GM23248 (cell line): ENCODE measurements at places on chromosomes 16 and 17.

DNA sequence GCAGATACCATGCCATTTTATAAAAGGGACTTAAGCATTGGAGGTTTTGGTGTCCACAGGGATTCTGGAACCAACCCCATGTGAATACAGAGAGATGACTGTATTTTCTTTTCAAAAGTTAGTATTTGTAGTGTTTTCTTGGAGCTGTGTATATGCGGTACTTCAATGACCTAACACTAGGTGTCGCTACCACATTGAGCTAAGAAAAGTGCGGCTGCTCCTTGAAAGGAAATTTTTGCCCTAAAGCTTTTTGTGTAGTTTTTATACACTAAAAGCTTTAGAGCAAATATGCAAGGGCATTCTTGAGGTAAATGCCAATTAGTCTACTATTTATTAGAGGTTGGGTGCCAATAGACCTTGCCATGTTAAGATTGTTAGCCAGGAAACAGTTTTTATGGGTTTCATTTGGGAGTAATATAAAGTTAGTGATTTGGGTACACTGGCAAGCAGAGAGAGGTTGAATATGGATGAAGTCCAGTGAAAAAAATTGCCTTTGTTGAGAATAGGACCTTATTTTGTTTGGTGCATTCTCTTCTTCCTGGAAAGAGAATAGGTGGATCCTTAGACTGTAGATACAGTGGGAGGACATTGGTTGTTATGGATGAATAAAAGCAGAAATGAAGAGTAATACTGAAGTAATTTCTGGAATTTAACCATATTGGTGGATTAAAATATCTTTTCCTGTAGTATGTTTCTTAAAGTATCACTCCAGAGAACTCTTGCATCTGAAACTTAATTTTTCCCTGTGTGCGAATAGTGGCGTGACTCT, 43.3 kb downstream of the BCAS3 start:
- peak; percentile 76 for DNase-seq

GRCh38 chr17:47687328-47687690, 6.7 kb upstream of the TBKBP1 start:
- DNase-seq = no peak

- DNase-seq = no peak
These were observed 181.4 kb downstream of the MAF start for GRCh38 chr16:79419148-79419547.

DNA sequence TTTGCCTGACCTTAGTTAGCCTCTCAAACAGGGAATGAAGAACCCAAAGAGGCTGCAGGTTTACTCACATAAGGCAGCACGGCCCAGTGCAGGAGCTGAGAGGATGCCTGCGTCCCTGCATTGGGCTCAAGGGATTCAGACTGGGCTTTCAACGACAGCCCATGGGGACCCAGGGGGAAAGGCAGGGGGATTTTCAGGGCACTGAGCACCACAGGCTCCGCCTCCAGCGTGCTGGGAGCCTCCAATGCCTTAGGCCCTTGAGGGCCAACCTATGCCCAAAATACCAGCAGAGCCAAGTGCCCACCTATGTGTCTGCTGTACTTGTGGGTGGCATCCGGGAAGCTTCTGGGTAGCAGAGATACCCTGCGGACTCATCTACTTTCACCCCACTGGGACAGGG, 22.3 kb downstream of the DCAKD start:
- DNase-seq = no peak

- DNase-seq = no peak
These were observed 5.1 kb downstream of the CEMP1 start for GRCh38 chr16:2526135-2526534.

GRCh38 chr16:380762-381011, 1.1 kb downstream of the PGAP6 start:
- no peak for DNase-seq

GRCh38 chr17:80544655-80545498, at the start of gene RPTOR:
Gene RPTOR, plus strand, starts transcription at chr17:80544838. Its CDS starts 792 bp downstream, at chr17:80545630.
- DNase-seq = peak; percentile 93

DNA sequence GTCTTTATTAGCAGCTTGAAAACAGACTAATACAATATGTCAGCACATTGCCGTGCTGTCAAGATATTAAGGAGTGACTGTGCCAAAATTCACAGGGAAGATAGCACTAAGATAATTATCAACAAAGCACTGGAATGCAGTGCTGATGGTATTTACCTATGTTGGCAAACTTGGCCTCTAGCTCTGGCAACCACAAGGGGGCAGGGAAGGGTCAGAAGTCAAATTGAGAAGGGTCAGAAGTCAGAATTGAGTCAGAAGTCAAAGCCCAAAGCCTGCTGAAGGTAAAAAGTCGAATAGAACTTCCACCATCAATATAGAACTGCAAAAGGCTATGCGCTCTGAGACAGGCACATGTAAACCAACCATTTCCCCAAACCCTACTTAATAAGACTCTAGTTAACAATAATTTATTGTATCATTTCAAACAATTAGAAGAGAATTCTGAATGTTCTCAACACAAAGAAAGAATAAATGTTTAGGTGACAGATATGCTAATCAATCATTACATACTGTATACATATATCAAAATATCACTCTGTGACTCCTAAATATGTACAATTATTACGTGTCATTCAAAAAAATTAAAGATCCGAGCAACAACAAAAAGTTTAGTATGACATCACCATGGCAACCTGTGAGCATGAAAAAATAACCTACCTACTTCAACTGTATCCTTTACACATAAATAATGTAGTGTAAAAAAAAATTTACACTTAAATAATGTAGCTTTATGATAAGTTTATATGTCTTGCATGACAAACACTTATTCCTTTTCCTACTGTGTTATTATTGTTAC, 916.1 kb downstream of the KCNJ2 start:
- DNase-seq = no peak

GRCh38 chr16:82845116-82845515, 218.3 kb downstream of the CDH13 start:
- no peak for DNase-seq

DNA sequence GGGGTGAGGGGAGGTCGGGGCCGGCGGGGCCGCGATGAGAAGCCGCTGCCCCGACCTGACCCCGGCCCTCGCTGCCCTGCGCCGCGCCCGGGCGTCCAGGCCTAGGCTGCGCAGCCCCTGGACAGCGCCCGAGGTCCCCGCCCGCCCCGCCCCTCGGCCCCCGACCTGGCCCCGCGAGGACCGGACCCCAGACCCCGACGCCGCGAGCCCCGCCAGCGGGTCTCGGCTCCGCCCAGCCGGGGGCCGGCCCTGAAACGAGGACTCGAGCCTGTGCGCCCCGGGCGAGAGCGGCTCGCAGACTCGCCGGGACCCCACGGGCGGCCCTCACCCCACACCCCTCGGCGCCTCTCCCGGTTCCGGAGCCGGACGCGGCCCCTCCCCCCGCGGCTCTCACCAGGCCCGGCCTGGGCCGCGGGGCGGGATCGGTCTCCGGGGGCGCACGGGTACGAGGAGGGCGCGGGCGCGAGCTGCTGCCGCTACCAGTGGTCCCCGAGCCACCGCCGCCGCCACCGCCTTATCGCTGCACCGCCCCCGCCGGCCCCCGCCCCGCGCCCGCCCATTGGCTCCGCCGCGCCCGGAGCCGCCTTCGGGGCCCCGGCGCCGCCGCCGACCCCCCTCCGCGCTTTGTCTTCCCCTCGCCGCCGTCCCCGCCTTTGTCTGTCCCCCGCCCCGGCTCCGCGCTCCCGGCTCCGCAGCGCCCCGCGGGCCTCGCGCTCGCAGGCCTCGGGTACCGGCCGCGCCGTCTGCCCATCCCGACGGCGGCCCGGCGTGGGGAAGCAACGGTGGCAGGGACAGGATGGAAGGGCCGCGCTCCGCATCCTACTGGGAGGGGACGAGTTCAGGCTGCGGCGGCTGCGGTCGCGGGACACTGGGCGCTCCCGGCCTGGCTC, at the start of gene LIMD2:
Gene LIMD2, minus strand, starts transcription at position 488 of the 890 bp plus-strand sequence. CDS start 827 bp downstream, outside the sequence.
- DNase-seq = peak; percentile 58

- DNase-seq = no peak
These were observed 401.7 kb upstream of the CDH5 start for GRCh38 chr16:65964752-65965151.

DNA sequence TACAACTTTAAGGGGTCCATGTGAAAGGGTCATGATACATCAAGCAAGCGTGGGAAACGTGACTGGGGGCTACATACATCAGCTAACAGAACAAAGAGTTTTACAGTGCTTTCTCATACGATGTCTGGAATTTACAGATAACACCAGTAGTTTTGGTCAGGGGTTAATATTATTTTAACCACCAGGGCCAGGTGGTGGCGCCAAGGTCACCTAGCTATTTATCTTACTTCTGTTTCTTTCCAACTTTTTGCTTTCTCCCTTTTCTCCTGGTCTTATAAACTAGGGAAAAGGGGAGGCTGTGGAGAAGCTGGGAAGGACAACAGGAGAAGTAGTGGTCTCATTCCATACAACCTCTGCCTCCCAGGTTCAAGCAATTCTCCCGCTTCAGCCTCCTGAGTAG, 37.9 kb downstream of the CLEC3A start:
- no peak for DNase-seq

- DNase-seq = no peak
These were observed 454.8 kb upstream of the CDH11 start for GRCh38 chr16:65576631-65577030.

GRCh38 chr16:16096121-16096857, 127.0 kb downstream of the ABCC6 start:
- DNase-seq = peak; percentile 51

DNA sequence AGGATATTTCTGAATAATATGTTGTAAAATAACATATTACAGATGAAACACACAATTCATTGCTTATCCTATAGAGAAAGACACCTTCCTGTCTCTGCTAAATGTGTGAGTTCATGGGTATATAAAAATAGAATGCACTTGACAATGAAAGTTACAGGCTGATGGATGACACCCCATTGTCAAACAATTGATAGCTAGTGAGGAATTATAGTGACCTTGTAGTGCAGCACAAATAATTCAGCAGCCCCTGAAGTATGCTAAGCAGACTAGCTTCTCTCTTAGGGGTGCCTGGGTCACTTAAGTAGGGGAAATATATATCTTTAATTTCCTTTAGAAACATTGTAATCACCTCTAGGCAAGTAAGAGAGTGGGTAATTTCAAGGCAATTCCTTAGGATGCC, 826.2 kb downstream of the CDH8 start:
- no peak for DNase-seq

- DNase-seq = no peak
These were observed 21.3 kb upstream of the RPL38 start for GRCh38 chr17:74182041-74182723.

DNA sequence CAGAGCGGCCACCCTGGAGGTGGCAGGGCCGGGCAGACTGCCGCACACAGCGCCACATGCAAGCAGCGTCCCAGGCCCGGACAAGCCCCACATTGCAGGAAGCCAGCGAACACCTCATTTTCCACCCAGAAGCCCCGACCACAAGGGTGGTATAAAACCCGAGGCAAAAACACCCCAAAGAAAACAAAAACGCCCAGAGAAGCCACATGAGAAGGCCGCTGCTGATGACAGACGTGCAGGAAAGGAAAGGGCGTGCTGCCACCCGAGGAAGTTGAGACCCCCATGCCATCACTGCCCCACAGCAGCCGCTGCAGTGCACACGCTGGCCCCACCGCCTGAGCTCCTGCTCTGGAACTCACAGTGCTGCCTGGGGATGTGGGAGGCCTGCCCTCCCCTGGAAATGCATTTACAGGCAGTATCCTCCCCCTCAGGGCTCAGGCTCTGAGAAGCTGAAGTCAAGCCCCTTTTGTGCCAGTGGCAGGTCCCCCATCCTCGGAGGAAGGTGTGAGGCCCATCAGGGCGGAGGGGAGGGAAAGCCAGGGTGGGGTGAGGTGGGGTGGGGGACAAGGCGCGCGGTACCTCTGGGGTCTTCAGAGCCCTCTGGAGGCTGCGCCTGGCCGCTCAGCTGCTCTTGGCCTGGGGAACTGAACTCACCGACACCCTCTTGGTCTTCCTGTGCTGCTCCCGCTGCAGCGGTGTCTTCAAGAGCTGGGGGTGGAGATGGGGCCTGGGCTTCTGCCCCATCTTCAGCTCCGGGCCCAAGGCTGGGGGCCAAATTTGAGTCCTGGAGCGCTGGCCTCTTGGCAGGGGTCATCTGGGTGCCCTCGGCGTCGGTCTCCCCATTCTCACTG, 62.0 kb downstream of the IL21R start:
- DNase-seq = no peak

- DNase-seq = no peak
These were observed 47.0 kb downstream of the BCAS3 start for GRCh38 chr17:60724647-60725046.

GRCh38 chr17:63999680-64000531, 1.8 kb downstream of the PRR29 start:
- no peak for DNase-seq

DNA sequence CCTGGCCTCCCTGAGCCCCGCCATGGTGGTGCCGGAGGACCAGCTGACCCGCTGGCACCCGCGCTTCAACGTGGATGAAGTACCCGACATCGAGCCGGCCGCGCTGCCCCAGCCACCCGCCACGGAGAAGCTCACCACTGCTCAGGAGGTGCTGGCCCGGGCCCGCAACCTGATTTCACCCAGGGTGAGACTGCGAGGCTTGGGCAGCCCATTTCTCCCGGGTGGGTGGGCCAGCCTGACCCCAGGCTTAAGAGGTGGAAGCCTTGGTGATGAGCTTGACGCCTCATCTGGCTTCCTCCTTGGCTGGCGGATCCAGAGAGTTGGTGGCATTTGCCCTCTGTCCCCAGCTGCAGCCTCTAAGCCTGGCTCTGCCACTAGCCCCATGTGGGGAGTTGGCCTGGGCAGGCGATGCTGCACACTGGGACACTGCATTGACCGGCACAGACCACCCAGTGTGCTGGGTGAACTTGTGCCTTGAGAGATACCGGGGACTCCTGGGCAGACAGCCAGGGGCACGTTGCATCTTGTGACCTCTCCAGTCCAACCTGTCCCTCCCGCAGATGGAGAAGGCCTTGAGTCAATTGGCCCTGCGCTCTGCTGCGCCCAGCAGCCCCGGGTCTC, 3.0 kb downstream of the CDT1 start:
- no peak for DNase-seq
